ENCODE measurements at places on chromosomes 7 and 10.

GRCh38 chr10:182441-183201 is 47.4 kb downstream of the ZMYND11 start:
- DNase-seq = no peak

DNA sequence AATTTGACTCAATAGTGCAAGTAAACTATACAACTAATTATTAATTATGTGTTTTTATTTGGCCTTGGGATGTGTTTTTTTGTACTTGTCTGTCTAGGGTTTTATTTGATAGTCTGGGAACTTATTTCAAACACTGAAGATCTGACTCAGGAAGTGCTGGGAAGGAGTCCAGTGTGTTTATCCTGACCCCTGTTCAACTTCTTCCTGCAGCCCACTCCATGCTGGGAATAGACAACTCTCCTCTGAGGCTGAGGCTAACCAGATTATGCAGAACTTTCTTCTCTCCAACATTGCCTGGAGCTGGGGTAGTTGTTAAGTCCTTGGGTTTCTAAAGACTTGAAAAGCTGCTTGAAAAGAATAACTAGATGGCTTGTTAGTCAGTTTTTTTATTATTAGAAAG is 6.9 kb downstream of the CISD1 start:
- DNase-seq = no peak

DNA sequence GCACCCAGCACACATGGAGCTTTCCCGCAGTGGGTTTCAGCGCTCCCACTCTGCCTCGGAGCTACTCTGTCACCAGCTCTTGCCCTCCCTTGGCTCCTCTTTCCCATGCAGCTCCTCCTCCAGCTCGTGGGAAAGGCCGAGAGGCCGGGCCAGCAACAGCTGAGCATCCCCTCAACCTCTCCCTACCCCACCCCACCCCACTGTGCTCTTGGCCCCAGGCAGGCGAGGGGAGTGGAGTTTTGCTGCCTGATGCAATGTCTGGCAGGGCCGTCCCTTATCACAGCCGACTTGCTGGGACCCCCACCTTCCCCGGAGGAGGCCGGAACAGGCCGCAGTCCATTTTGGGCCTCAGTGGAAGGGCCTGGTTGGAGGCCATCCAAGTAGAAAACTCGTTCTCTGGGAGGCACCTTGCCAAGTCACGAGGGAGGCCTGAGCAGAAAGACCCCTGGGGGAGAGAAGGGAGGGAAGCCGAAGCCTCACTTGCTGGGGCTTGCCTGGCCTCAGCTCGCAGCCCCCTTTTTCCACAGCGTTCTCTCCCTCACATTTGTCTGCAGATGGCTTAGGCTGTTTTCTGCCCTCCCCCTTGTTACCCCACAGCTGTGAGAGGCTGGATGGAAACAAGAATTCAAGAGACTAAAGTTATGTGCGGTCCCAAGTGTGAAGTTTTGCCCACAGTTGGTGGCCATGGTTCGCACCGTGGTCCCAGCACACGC is 35.3 kb downstream of the CHST3 start:
- DNase-seq = peak; percentile 94

- no peak for DNase-seq
Observed at GRCh38 chr10:27447540-27447939, 56.6 kb upstream of the RAB18 start.

GRCh38 chr10:86284355-86285105 is 82.1 kb downstream of the GRID1 start:
- peak; percentile 9 for DNase-seq

GRCh38 chr7:143205560-143206293 is 16.1 kb upstream of the TAS2R40 start:
- peak; percentile 47 for DNase-seq

- DNase-seq = no peak
Observed at GRCh38 chr7:122802301-122802751, 83.9 kb downstream of the CADPS2 start.

GRCh38 chr7:44185729-44186128 is 3.5 kb downstream of the GCK start:
- DNase-seq = no peak

DNA sequence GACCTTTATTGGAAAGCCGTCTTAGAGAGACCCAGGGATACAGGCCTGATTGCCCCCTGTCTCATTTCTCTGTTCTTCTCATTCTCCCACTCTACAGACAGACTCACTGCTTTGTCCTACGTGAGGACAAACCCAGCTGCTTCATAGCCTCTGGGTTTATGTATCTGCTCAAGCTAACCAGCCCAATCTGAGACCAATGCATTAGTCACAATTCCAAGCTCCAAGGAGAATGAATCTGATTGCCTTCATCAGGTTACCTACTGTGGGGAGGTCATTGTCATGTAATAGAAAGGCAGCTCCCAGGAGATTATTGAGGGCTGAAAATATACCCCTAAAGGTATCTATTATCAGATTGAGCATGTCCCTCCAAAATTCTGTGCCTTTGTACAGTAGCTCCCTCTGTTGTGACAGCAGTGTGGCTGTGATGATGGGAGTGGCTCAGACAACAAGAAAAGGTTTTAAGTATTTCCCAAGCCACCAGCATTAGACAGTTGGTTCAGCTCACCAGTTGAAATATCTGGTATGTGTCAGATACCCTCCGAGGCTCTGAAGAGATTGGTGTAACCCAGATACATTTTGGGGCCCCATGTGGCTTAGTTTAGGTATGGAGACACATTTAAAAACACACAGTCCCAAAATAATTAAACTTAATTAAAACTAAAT is 123.1 kb upstream of the EEPD1 start:
- DNase-seq = no peak

DNA sequence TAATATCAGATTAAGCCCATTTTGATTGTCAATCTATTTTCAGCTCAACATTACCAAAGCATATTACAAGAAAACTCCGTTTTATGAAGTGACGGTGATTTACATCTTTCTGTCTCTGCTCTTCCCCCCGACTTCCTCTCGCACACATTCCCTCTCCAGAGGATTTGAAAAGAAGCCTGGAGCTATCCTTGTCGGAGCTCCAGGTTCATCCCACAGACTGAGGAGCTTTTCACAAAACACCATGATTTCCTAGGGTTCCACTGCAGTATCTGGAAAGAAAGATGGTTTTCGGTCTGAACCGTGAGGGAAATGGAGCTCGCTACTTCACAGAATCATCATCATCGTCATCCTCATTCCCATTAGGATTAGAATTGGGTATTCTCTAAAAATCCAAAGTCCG is 655.5 kb upstream of the MGMT start:
- DNase-seq = no peak

DNA sequence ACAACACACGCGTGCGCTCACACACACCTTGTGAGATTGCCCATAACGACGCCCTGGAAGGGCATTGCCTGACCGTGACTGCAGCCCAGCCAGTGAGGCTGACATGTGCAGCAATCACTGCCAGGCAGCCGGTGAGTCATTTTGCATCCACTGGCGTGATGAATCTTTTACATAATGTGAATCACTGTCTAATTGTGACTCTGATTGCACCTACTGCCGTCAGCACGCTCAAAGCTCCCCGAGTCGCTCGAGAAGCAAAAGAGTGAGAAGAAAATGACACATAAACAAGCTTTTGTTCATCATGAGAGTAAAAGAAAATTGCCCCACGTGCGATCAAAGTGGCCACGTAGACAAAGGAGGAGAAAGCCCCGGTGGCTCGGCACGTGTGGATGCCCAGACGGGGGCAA is 117.4 kb upstream of the PFKP start:
- DNase-seq = no peak

- no peak for DNase-seq
Observed at GRCh38 chr10:91690996-91691676, 58.3 kb upstream of the PPP1R3C start.

GRCh38 chr10:7475046-7475911 is 64.4 kb upstream of the SFMBT2 start:
- peak; percentile 75 for DNase-seq

- no peak for DNase-seq
Observed at GRCh38 chr7:27605689-27606269, 56.9 kb downstream of the HIBADH start.

GRCh38 chr10:72276421-72277339 is 3.0 kb downstream of the DDIT4 start:
- no peak for DNase-seq

All from femur (tissue), 1 donor.